AG10803 (cell line): ENCODE measurements at places on chromosomes 7 and 10.

GRCh38 chr7:50920031-50920635 is 137.4 kb upstream of the GRB10 start:
- DNase-seq = no peak

GRCh38 chr7:30980751-30981150 is 17.0 kb downstream of the GHRHR start:
- DNase-seq = no peak

DNA sequence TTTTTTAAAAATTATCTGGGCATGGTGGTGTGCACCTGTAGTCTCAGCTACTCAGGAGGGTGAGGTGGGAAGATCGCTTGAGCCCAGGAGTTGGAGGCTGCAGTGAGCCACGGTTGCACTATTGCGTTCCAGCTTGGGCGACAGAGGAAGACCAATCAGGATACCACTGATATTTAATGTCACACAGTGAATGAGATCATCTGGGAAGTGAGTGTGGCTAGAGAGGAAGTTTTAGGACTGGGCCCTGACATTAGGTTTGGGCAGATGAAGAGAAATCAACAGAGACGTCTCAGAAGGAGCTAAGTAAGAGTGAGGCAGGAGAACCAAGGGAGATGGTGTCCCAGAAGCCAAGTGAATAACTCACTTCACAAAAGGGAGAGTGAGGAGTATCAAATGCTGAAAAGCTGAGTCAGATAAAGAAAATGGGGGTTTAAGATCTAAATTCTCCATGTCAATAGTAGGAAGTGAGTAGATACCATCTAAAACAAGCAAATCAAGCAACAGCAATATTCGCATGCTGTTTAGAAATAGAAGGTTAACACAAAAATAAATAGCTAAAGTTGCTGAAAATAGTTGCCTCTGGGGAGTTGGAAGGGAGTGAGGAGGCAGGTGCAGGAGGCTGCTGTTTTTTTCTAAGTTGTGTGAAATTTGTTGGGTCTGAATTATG is 11.5 kb downstream of the PILRA start:
- no peak for DNase-seq

DNA sequence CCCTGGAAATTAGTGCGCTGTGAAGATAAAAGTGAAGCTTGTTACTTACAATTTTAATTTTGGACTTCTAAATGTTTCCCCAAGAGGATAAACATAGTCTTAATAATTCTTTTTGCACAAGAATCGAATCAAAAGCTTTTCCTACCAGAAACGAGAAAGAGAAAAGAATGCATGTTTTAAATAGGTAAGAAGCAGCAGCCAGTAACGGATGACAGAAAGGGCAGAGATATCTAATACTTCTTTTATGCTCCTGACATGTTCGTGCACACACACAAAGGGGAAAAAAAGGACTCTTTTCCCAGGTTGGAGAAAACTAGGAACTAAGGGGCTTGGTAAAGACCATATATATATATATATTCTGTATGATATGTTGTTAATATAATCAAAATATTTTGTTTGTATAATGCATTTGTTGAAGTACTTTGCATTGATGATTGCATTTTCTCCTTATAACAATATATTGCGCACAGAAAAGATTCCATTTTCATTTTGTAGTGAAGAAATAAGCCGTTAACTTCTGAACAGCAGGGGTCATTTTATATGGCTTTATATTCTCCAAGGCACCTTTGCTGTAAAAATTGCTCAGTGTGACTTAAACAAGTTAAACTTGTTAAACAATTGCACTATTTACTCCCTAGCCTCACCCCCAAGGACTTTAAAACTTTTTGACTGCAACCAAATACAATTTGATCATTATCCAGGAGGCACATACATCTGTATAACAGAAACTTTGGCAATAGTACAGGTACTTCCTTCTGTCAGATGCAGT is 2.2 kb downstream of the PRKAR2B start:
- no peak for DNase-seq

DNA sequence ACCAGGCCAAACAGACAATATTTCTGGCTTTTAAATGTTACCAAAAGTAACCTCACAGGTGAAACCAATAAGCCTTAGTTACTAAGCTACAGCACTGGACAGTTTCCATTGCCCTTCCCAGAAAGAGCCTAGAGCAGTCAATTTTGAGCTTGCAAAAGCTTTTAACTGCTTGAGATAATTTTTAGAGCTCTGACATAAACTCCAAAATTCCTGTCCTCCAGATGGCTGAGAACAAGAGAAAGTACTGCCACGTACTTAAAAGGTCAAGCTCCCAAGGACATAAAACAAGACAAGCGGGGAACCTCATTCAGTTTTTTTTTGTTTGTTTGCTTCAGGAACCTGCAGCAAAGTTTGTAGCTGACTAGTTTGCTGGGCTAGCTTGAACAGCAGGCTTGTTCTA is 54.1 kb downstream of the BBS9 start:
- DNase-seq = peak; percentile 61

DNA sequence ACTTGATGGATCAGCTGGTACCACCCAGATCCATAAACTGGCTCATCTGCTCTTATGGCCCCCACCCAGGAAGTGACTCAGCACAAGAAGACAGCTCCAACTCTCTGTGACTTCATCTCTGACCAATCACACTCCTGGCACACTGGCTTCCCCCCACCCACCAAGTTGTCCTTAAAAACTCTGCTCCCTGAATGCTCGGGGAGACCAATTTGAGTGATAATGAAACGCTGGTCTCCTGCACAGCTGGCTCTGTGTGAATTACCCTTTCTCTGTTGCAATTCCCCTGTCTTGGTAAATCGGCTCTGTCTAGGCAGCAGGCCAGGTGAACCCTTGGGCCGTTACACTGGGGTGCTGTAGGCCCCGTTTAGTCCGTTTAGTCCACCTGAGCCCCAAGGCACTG is 23.4 kb upstream of the BNIP3 start:
- no peak for DNase-seq

GRCh38 chr10:131946880-131947279 is 34.8 kb downstream of the BNIP3 start:
- DNase-seq = no peak

DNA sequence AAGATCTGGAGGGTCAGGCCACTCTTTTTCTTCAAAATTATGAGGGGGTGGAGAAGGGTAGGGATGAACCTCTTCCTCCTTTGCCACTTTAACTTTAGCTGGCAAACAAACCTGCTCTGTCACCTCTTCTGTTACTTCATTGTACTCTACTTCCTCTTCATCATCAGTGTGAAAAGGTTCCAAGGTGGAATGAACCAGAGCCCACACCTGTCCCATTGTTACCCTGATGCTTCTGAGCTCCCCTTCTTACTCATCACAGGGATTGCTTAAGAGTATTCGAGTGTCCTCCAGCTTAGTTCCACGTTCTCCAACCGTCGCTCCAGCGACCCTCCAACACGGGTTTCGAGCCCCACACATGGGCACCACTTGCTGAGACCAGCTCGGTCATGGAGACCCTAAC is 5.2 kb downstream of the MRPS24 start:
- no peak for DNase-seq

DNA sequence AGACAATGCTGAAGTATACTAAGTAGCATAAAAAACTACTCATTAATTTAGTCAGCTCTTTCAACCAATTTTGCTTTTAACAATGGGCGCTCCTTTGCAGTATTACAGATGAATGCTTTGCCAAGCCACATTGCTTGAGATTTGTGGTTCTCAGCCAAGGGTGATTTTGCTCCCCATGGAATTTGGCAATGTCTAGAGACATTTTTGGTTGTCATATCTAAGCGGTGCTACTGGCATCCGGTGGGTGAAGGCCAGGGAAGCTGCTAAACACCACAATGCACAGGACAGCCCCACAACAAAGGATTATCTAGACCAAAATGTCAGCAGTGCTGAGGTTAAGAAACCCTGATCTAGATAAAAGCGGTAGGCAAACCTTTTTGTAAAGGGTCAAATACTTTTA is 112.0 kb downstream of the UBE2H start:
- peak; percentile 86 for DNase-seq

DNA sequence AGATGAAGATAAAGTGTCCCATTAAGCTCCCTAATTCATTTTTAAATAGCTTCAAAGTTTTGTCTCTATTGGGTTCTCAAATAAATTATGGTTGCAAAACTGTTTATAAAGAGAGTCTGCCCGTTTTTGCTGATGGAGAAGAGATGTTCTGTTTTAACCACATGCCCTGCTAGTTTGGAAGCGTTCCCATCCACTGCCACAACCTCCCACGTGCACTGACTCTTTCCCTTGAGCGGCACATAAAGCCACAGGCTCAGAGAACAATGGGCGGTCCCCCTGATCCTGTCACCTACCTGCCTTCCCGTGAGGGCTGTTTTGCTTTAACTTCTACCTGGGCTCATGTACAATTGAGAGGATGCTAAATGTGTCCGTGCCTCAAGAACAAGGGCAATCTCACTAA is 65.5 kb downstream of the CPVL start:
- DNase-seq = no peak

DNA sequence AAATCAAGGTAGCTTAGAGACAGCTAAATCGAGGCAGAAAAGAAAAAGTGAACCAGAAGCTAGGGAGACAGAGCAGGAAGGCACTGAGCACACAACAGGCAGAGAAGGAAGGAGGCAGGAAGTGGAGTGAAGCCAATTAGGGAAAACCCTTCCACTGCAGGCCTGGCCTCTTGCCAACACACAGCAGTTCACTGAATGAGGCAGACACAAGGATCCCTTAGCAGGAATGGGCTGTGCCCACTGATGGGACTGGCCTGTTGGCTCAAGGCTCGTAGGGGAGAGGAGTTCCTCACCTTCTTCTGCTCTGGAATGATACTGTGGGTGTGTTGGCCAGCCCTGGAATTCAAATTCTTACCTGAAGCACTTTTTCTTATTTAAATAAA is 220.3 kb upstream of the STK17A start:
- DNase-seq = peak; percentile 41

DNA sequence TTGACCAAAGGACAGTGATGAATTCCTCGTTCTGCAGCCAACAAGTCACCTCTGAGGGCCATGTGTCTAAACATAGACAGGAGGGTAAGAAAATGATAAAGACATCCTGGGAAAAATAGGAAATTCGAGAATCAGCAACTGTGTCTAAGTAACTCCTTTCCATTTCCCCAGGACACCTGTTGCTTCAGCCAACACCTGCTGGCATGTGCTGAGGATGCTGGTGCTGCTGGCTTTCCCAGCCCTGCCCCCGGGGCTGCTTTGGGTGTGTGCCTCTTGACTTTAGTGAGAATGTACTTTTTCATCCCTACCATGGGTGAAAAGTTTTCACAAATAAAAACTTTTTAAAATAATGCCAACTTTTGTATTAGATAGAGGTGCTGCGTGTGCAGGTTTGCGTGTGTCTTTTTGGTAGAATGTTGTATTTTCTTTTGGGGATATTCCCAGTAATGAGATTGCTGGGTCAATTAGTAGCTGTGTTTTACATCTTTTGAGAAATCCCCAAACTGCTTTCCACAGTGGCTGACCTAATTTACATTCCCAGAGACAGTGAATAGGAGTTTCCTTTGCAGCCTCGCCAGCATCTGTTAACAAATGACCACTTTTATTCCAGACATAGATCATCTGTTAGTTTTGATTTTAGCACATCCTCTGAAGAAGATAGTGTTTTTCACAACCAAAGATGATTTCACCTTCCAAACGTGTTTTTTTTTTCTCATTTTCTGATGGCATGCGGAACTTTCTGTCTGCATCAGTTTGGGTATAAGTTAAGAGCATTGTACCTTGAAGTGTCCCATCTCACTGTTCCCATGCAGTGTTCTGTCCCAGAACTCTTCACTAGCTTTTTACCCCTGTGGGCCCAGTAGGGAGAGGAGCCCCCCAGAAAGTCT is 104.2 kb upstream of the ACBD5 start:
- no peak for DNase-seq

DNA sequence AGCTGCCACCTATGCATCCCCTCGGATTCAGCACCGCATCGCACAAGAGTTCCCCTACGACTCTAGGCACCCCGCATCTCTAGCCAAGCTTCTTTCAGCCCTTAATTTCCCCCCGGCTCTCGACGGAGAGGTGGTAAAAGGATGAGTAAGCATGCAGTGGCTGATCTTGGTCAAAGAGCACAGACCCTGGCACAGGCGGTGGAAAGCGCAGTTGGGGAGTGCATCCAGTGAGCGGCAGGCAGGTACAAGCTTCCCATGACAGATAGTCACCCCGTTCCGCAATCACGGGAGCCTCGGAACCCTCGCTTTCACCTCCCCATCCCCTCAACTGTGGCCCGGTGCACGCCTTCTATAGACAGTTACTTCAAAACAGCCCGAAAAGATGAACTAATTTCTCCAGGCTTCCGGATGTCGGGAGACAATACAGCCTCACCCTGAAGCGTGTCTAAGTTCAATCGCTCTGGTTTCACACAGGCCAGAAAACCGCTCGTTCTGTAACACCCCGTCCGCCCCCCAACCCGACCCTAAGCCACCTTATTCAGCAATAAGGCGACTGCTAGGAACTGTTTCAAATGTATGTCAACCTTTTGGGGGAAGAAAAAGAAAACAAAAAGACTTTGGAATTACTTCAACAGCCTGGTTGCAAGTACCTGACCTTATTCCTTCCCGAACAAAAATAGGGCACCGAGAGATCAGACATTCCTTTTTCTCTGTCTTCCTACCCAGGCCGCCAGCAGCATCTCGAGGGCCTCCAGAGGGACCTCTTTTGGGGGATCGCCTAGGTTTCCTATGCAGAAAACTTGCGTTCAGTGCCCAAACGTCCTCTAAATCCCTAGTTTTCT is 1.4 kb downstream of the RHEB start:
- peak; percentile 40 for DNase-seq

DNA sequence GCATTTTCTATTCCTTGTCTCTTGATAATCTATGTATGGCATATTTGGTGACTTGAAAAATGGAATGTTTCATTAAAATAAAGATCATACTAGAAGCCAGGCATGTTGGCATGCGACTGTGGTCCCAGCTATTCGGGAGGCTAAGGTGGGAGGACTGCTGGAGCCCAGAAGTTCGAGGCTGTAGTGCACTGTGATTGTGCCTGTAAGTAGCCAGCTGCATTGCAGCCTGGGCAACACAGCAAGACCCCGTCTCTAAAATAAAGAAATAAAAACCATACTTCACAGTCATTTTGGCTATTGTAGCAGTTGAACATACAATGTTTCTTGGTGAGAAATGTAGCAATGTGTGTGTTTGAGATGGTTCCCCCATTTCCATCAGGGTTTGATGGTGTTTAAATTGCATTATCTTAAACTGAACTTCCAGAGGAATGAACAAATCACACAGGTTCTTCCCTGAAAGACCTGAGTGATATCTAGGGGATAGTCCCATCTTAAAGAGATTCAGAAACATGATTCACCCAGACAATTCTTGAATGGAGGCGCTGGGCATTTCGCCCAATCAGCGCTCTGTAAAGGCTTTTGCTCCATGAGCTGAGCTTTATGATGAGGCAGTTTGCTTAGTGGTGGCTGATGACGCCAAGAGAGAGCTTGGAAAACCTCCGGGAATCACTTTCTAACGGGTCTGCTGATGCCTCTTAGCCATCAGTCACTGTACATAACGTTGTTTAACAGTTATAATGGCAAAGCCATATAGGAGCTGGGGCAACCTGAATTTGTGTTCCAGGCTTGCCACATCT is 19.4 kb upstream of the BTBD16 start:
- DNase-seq = no peak

GRCh38 chr7:134474828-134475227 is 15.9 kb upstream of the AKR1B1 start:
- no peak for DNase-seq

DNA sequence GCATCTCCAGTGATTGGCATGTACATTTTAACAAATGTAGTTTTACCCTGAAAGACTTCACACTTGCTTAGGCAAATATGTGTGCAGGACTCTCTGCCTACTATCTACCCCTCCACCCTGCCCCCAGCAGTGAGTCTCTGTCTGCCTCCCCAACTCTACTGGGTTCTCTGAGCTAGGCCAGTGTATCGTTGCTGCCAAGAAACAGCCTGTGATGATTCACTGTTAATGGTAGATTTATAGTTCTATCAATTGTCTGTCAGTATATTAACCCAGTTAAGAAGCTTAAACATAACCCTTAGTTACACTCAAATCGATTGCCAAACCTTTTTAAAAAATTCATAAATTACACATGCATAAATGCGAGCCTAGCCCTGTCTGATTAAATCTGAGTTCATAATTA is 137.0 kb downstream of the SND1 start:
- DNase-seq = no peak
